ENCODE measurements at places on chromosomes 4 and X. TPM values are rescaled to one million over a fixed set of nuclear protein-coding genes. Genes with fewer than 3 reads are reported as not detected.

WDFY3 gene
- total RNA-seq: 127 TPM

DMD gene
- 175 TPM for total RNA-seq

TMPRSS11E gene
- total RNA-seq: not detected

- no peaks in the 10 kb centered on the region for H3K27me3 ChIP-seq
- no peak overlapping the region for H3K27ac ChIP-seq
- H3K4me3 ChIP-seq: no peak overlapping the region
- no peaks in the 10 kb centered on the region for H3K4me1 ChIP-seq
These were observed 36.9 kb downstream of the STARD8 start for GRCh38 chrX:68684291-68684918.

Measured in aorta (tissue), 5 donors.